Neuronal stem cell (in vitro differentiated cells): ENCODE measurements at places on chromosomes 5 and 9.

DNA sequence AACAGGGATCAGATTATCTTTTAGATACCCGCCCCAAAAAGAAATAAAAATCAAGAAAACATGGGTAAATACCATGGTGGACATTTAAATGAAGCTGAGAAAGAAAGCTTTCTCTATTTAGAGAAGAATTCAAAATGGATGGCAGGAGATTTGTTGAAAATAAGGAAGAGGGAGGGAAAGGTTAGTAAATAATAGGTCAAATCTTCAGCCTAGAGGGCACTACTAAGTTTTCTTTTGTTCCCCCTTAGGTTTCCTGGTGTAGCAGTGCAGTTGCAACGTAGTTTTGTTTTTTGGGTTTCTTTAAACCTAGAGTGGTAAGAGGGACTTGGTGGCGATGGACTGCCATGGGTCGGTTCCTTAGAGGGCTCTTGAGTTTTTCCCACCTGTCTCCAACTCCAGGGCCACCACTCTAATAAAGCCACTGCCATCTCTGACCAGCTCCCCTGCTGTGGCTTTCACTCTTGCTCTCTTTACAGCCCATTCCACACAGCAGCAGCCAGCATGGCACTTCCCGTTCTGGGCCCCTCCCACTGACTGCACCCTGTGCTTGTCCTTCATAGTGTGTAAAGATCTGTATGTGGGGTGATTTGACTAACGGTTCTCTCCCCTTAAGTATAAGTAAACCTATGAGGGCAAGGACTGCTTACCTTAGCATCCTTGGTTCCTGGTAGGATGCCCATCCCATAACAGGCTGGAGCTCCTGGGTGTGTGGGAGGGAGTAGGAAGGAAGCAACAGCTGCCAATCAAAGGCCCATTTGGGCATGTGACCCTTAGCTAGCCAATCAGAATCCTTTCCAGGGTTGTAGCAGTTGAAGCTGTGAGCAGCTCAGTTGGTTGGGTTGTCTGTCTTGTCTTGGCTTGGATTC, 118.3 kb downstream of the SLC1A3 start:
- H3K36me3 ChIP-seq, result no peaks in the 10 kb centered on the region
- peaks cover 2% of the 10 kb centered on the region for H3K4me1 ChIP-seq
- no peak overlapping the region for H3K27ac ChIP-seq
- H3K27me3 ChIP-seq, result peaks cover 4% of the 10 kb centered on the region

- H3K27me3 ChIP-seq, result no peaks in the 10 kb centered on the region
- no peak overlapping the region for H3K4me3 ChIP-seq
Observed at GRCh38 chr9:98362624-98363252, 107.3 kb upstream of the TBC1D2 start.

DNA sequence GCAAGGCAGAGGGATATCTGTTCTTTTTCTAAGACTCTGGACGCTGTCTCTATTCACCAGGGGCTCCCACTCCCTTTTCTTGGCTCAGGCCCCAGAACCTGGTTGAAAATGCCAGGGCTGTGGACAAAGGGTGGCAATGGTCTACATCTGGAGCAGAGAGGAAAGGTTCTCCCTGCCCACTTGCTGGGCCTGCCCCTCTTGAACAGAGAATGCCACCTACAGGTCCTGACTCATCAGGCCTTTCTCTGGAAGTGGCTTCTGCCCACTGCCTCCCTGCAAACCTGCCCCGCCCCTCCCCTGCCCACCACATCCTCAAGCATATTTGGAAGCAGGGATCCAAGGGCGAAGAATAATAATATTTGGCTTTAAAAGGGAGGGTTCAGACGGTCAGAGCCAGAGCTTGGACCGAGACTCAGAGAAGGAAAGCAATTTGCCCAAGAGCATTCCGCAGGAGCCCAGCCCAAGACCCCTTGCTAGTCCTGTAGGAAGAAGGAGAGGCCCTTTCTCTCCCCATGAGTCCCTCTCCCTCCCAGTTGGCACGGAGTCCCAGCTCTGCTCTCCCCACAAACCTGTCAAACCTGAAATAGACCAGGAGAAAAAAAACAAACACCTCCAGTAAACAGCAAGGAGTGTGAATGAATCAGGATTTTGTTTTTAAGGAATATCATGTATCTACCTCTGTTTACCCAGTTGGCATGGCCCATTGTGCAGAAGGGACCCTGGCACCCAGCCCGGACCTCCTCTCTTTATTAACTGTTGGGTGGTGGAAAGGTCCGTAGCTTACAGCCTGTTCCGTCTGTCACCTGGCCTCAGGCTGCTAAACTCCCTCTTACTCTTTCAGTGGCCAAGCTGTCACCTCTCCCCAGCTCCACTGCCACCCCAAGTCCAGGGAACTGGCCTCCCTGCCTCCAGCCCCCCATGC, 37.7 kb upstream of the STXBP1 start:
- peaks cover 19% of the 10 kb centered on the region for H3K4me1 ChIP-seq
- no peaks in the 10 kb centered on the region for H3K27me3 ChIP-seq
- no peak for DNase-seq
- H3K27ac ChIP-seq, result no peak overlapping the region
- H3K36me3 ChIP-seq, result no peaks in the 10 kb centered on the region

GRCh38 chr9:125360601-125361000, 99.0 kb downstream of the GAPVD1 start:
- no peak for DNase-seq
- no peaks in the 10 kb centered on the region for H3K27me3 ChIP-seq
- no peak overlapping the region for H3K27ac ChIP-seq
- H3K4me1 ChIP-seq, result no peaks in the 10 kb centered on the region
- H3K4me3 ChIP-seq, result no peak overlapping the region
- H3K36me3 ChIP-seq, result peaks cover 96% of the 10 kb centered on the region
